ENCODE measurements at places on chromosomes 4 and X.

DNA sequence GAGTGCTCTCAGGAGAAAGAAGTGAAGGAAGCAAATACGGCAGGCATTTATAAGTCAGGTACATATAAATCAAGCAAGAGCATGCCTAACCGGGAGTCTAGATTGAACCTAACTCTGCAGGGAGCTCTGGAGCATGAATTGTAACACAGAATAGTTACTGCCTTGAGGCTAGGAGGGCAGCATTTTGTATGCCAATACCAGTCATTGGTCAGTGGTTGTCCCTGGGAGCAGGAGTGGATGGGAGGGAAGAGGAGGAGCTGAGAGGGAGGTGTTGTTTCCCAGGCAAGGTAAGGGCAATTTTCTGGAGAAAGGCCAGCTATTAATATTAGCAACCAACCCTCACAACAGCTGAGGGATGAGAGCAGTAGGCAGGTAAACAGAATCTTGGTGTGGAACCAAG is 224.7 kb upstream of the DCAF8L1 start:
- DNase-seq: no peak

GRCh38 chr4:122403861-122404260 is 25.1 kb downstream of the ADAD1 start:
- no peak for DNase-seq

GRCh38 chr4:109010521-109010920 is 247.7 kb upstream of the ETNPPL start:
- no peak for DNase-seq

GRCh38 chr4:155666344-155667221 is at the start of gene GUCY1A1:
GUCY1A1 (plus strand) TSS chr4:155666848; CDS start chr4:155696868, 30,020 bp downstream.
- DNase-seq: no peak

DNA sequence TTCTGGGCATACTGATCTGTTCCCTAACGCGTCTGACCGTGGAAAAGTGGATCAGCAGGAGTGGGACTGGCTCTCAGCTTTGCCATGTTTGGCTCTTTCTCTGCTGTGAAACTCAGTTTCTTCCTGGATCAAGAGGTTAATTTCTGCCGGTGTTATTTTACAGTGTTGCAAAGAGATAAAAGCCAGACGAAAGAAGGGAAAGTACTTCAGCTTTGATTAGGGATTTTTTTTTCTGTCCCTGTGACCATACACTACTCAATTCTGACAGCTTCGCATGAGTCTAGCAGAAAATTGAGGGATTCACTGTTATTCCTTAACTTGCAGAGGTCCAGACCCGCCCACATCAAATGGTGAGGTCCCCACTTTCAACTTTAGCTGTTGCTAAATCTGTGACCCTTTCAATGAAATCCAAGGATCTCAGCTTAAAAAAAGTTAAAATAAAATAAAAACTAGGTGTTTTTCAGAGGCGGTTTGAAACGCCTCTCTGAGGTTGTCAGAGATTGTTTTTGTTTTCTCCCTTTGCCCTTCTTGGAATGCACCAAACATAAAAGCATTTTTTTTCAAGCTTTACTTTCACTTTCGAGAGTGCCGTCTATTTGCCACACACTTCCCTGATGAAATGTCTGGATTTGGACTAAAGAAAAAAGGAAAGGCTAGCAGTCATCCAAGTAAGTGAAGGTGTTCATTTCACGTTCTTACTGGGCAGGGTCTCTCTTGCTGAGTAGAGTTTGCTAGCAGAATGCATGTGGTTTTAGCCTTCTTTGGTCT is at the start of gene TLR3:
TSS of gene TLR3 (plus strand) at position 576 of the 768 bp plus-strand sequence. CDS start 7,464 bp downstream, outside the sequence.
- peak; percentile 5 for DNase-seq

DNA sequence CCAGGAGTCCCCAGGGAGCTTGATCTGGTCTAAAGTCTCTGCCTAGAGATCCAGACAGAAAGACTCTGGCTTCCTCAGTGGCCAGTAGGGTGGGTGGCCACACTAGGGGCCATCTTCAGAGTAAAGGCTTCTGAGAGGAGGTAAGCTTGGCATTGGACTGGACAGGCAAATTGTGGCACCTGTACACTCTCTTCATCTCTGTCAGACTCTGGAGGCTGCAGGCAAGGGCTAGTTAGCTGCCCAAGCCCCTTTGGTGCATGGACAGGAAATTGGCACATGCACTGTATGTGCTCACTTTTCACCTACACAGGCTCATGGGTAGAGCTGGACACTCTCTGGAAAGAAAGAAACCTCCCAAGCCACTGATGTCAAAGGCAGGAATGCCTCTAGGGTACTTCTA is 142.8 kb downstream of the PJA1 start:
- DNase-seq: no peak

GRCh38 chrX:47543496-47543895 is 17.5 kb upstream of the ARAF start:
- no peak for DNase-seq

DNA sequence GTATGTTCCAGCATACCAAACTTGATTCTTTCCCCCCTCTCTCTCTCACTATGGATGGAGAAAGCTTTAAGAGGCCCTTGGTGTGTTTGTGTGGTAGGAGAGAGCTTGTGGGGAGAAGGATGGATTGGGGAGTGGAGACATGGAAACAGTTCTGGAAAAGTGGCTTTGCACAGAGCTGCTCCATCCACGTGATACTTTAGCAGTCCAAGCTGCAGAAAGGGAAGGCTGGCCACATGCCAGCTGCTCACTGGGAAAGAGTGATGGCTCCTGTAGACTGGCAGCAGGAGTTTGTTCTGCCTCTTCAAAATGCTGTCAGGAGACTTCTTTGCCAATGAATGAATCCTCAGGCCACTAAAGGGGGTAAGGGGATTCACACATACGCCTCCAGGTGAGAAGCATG is 21.7 kb upstream of the SEC24B start:
- no peak for DNase-seq

GRCh38 chr4:2833671-2834000 is 10.0 kb upstream of the ADD1 start:
- no peak for DNase-seq

- no peak for DNase-seq
Observed at GRCh38 chr4:53841711-53842110, 222.7 kb downstream of the CHIC2 start.

GRCh38 chr4:149173241-149174013 is 642.2 kb downstream of the IQCM start:
- DNase-seq: no peak

- no peak for DNase-seq
Observed at GRCh38 chrX:153495362-153495751, 577 bp downstream of the BGN start.

DNA sequence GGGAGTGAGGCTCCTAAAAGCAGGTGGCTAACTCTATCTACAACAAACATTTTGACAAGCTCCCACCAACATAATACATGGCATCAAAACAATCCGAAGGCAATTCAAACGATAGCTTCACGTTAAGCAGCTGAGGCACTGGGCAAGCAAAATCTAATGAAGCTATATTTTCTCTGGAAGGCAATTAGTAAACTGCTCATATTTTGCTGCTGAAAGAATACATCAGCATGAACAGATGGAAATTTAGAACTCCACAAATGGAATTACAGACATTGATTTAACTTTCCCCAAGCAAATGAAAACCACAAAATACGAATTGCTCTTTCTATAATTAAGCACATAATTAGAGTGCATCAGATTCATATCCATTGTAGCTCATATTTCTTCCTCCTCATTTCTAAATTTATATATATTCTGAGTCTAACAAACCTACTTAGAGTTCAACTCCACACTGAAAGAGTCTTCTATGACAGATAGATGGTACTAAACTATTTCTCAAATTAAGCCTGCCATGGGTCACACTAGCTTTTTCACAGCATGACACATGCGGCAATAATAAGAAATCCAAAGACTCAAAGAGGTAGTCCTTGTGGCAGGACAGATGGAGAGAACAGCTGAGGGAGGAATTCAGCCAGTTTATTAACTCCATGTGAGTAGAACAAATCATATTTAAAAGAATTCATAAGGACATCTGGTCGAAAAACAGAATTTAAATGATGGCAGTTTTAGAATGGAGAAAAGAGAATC is 305.4 kb downstream of the MAPK10 start:
- no peak for DNase-seq

DNA sequence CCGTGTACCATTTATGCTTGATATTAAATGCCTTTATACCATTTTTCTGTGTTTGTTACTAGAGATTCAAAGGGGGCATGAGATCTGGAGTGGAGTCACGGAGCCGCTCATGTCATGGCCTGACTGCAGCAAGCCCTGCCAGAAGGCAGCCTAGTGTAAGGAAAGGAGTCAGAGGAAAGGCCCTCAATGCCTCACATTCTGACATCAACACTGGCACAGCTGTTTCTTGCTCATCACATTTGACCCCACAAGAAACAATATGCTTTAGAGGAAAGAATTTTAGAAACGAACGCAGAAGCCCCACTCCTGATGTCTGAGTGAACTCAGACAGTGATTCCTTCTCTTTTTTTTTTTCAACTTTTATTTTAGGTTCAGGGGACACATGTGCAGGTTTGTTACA is 322.4 kb upstream of the CPEB2 start:
- DNase-seq: no peak

- DNase-seq: no peak
Observed at GRCh38 chr4:160880180-160880579, 1283.6 kb downstream of the FSTL5 start.

GRCh38 chr4:102533904-102534303 is 32.7 kb downstream of the NFKB1 start:
- no peak for DNase-seq

- DNase-seq: no peak
Observed at GRCh38 chr4:7535094-7535493, 100.4 kb upstream of the PSAPL1 start.

GRCh38 chr4:151207186-151207585 is 69.8 kb upstream of the PRSS48 start:
- no peak for DNase-seq

DNA sequence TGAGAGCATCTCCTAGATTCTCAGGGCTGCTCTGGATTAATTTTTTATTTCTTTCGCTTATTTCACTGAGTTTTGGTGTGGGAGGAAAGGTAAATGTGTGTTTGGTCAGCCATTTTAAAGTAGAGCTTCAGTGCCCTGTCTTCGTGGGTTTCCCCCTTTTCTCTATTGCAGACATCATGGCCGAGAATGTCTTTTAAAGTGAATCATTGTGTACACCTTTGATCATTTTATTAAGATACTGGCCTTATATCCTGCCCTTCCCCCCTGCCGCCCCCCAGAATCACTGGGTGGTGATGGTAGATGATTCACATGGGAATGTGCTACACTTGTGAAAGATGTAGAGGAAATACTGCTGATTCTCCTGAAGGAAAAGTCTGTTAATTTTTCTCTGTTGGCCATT is 23.8 kb downstream of the CDKL5 start:
- no peak for DNase-seq

DNA sequence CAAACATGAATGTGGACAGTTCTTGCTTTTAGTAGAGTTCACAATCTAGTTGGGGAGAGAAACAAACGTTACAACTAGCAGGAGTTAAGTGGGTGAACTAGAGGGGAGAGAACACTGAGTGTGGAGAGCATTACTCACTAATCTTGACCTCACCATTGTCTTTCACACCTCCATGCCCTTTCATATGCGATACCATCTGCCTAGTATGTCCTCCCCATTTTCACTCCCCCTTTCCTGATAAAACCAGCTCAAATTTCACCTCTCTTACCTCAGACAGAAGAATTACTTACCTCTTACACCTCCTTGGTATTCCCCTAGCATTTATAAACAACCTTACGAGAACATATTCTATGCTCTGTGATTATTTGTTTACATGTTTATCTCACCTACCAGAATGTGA is 53.6 kb downstream of the LAS1L start:
- DNase-seq: no peak

DNA sequence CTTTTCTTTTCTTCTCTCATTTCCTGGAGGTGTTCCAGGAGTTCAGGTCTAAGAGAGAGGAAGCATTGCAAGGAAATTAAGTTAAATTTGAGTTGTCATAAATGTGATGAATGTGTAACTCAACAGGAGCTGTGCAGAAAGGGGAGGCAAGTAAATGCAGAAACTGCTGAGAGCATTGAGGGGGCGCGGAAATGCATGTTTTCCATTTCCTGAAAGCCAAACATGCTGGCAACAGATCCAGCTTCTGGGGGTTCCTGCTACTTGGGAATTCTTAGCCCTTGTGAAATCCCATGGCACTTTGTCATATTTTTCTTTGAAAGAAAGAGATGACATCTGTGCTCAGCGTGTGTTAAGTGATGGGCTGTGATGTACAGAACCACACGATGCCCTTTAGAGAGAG is 33.8 kb upstream of the NAP1L5 start:
- no peak for DNase-seq

DNA sequence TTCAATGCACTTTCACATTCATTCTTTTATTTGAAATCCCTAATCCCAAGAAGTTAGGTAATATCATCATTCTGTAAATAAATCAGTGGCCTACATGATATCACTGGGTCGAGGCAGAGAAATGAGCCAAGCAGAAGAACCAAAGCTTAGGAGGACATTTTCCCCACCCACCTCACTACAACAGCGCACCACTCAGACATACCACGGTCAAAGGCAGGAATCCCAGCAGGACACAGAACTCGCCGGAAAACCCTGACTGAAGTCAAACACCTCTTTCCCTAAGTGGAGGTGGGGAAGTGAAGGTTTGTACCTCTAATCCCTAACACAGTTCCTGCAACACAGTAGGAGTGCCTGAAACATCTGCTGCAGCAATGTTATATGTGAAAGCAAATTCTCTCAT is 21.5 kb downstream of the RELL1 start:
- no peak for DNase-seq

DNA sequence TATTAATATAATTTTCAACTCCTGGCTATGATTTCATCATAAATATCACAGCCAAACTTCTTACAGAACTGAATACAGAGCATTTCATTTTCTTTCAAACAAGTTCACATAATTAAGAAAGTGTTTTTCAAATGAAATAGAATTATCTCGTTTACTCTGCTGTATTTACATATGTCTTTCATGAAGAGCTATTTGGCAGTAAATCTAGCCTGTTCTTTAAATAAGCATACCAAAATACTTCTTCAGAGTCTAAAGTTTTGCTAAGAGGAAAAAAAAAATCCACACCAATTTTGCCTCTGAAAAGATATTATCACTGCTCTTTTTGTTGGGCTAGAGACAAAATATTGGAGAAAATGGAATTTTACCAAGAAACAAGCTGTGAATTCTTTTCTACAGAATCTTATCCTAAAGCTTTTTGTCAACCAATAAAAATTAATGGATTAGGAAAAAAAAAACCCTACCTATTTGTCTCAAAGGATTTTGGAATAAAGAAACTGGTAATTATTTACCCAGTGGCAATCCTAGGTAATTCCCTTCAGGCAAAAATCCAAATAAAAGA is 287.9 kb upstream of the NR3C2 start:
- no peak for DNase-seq

DNA sequence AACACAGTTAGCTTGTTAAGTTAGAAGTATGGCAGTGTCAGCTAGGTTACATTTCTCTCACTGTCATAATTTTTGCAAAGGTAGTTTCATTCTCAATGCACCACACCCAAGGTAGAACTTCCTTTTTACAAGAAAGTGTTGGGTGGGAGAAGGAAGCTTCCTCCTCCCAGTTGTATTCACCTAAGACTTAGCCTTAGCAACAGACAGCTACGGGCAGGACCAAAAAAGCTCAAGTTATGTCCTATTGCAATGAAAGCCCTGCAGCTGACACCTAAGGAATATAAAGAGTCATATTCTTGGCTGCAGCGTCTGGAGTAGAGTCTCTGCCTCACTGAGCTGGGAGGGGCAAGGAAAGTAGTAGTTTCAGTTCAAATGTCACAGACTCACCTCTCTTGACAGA is 25.1 kb upstream of the PRDM8 start:
- DNase-seq: no peak

- no peak for DNase-seq
Observed at GRCh38 chr4:143287572-143287923, 49.1 kb upstream of the GAB1 start.
